ENCODE measurements at places on chromosomes 12 and 14.

GRCh38 chr12:75935539-75936242 is 95.9 kb downstream of the PHLDA1 start:
- DNase-seq = no peak

- DNase-seq = no peak
Observed at GRCh38 chr14:31854508-31855075, 222.5 kb upstream of the ARHGAP5 start.

DNA sequence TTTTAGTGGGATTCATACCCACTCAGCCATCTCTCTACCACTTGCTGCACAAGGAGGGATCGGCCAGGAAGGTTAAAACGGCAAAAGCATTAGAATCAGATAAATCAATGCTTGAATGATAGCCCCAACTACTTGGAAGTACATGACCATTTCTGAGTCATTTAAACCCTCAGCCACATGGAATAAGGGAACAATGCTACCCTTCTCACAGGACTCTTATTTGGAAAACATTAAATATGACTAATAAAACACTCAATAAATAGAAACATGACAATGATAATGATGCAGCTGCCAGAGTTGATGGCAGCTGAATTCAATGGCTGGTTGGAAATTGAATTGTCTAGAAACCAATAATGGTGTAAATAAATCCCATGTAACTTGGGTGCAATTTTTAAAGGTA is 165.4 kb downstream of the FLRT2 start:
- DNase-seq = no peak

- DNase-seq = no peak
Observed at GRCh38 chr14:54512393-54512792, 2.7 kb downstream of the CGRRF1 start.

DNA sequence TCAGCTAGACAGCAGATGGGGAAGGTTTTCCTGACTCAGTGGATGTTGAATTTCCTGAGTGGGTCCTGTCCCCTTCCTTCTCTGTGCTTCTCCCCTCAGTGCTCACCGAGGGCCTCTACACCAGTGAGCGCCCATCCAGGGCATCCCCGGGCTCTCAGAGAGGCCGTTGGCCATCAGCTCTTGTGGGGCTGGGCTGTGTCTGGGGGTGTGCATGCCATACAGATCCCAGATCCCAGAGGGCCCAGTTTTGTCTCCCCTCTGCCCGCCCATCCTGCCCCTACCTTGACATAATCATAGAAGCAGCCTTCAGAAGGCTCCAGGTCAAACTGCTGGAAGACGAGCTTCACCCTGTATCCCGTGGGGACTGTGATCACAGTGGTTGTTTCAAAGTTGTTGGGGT is 1.1 kb downstream of the C1R start:
- DNase-seq = no peak

GRCh38 chr12:75834591-75834990 is 197.0 kb downstream of the PHLDA1 start:
- no peak for DNase-seq

DNA sequence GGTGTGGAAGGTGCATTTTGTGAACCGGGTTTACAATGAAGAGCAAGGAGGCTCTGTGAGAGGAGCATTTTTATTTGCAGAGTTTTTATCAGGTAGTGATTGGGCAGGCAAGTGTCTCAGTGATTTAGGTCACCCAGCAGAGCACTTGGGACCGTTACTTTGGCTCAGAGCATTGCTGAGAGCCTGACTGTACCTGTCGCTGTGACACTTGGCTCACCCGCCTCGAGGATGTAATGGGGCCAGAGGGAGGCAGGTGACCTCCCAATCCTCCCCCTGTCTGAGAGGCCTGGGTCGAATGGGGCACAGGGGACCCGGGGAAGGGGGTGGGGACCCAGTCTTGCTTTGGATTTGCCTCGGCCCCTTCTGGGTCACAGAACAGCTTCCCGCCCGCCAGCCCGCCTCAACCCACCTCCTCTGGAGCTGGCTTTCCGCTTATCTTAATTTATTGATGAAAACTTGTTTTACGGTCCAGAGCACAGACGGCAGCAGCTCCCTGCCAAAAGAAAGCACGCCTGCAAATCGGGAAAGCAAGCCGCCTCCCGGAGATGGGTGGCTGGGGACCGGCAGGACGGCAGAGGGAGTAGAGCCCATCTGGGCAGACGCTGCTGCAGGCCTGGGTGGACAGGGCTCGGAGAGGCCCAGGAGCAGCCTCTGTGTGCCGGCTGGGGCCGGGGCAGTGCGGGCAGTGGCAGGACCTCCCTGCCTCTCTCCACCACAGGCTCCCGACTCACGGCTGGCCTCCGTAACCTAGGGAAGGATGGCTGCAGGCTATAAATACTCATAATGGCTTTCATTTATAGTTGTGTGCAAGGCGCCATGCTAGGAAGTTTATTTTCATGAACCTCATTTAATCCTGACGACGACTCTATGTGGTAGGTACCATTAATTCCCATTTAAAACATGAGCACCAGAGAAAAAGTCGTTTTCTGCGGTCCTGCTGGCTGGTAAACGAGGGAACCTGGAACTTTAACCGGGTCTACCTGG is 187.1 kb downstream of the TSPAN9 start:
- DNase-seq = no peak

- no peak for DNase-seq
Observed at GRCh38 chr12:31578632-31579031, 12.3 kb downstream of the DENND5B start.

DNA sequence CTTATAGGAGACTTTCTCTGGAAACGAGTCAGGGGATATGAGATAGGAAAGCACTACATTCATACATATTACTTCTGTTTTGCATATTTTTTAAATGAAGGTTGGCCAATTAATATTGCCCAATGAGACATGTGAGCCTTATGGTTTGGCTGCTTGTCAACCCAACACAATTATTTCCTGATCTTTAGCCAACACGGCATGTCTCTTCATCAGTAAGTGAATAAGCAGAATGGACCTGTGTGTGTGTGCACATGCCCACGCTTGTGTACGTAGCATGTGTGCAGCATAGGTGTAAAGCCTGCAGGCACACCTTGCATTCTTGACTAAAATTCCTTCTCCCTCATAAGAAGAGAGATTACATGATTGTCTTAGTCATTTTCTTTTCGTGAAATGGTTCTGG is 88.3 kb downstream of the STON2 start:
- no peak for DNase-seq

DNA sequence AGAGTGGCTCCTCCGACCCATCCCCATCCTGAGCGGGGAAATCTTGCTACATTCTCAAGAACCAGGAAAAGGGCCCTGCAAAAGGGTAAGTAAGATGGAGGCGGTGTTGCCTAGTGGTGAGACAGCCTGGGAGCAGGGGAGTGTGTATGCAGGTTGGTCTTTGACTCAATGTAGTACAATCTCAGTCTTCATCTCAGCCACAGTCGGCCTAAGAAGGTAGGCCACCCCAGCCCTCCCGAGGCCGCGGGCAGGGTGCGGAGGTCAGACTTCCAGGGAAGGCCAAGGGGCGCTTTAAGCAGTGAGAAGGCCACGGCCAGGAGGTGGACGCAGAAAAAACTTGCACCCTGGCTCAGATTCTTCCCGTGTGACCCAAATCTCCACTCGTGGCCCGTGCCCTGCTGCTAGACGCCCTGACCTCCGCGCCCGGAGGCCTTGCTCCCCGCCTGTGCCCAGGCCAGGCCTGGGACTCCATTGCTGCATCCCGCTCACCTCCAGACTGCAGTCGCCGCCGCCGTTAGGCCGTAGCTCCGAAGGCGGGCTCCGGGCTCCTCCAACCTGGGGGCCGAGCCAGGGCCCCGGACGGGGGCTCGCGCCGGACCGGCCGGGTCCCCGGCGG is 435 bp downstream of the FOXM1 start:
- peak; percentile 58 for DNase-seq

GRCh38 chr12:131093604-131093955 is 139.9 kb downstream of the ADGRD1 start:
- no peak for DNase-seq

GRCh38 chr12:124939421-124940142 is 25.1 kb upstream of the UBC start:
- peak; percentile 96 for DNase-seq

DNA sequence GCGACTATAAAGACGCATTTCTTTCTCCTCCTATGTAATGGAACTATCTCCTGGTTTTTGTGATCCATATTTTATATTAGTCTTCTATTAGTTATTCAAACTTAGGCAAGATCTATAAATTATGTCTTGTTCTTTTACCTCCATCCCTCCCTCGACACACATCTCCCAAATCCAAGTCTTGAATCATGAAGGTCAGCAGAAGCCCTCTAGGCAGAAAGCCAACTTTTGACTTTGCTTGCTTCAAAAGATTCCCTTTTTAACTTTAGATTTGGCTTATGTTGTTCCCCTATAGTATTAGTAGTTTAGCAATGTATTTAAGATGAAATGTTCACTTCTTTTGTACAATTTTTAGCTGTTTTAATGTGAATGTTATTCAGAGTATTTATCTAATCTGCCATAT is 689.8 kb downstream of the SLC6A15 start:
- no peak for DNase-seq

DNA sequence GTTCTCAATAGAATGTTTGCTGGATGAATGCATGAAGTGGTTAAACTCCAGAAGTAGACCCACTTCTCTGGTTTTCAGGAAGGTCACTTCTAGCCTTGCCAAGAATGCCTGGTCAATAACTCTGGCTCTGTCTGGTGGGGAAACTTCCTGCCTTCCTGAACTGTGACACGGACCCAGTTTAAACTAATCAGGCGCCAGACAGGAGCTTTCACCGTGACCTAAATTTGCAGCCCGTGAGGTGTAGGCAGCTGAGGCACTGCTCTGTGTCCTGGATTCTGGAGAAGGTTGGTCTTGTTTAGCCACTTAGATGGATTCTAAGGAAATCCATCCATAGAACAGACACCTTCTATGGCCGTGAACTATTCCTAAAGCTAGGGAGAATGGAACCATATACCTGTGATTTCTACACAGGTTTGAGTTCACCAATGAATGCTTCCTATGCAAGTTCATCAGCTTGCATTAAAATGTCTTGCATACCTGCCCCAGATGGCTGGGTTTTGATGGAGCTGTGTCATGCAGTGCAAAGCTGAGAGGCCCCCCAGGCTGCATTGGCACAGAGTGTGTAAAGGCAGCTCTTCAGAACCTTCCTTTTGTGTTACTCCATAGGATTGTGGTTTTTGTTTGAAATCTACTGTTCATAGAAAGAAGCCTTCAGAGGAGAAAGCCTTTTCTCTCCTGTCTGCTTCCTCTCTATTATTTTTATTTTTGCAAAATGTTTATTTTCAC is 4.4 kb downstream of the CHST11 start:
- no peak for DNase-seq

DNA sequence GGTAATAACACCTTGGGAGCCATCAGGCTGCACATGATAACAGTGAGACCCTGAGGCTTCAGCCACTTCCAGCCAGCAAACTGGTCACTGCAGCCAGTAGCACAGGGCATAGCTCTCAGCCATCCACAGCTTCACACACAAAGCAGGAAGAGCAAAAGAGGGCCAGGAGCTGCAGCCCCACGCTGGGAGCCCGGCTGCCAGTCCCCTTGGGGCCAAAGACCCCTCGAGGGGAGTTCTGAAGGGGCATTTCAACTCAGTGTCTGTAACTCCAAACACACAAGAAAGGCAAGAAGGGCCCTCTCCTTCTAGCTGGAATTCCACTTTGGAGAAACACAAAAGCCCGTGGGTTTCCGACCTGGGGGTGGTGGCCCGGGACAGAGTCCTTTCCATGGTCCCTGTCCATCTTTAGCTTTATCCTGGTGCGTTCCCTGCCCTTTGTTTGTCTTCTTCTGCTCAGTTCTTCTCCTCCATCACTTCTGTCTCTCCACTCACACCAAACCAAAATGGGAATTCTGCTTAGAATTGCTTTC is 151.8 kb upstream of the FKBP4 start:
- DNase-seq = no peak

DNA sequence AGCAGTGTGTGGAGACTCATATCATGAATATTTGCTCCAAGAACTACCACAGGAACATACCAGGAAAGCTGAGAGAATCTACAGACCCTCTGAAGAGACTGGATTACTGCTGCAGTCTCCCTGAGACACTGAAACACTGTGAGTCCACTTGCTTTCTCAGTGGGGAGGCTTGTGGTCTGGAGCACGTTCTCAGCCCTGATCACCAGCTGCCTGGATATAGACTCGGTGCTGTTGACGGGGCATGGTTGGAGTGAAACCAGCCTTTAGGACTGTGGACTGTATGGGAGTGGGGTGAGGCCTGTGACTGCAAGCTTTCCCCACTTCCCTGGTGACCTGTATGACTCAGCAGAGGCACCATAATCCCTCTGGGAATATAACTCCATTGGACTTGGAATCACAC is 525.8 kb upstream of the FBXO33 start:
- no peak for DNase-seq

GRCh38 chr14:88388741-88389282 is 3.4 kb downstream of the SPATA7 start:
- DNase-seq = no peak

DNA sequence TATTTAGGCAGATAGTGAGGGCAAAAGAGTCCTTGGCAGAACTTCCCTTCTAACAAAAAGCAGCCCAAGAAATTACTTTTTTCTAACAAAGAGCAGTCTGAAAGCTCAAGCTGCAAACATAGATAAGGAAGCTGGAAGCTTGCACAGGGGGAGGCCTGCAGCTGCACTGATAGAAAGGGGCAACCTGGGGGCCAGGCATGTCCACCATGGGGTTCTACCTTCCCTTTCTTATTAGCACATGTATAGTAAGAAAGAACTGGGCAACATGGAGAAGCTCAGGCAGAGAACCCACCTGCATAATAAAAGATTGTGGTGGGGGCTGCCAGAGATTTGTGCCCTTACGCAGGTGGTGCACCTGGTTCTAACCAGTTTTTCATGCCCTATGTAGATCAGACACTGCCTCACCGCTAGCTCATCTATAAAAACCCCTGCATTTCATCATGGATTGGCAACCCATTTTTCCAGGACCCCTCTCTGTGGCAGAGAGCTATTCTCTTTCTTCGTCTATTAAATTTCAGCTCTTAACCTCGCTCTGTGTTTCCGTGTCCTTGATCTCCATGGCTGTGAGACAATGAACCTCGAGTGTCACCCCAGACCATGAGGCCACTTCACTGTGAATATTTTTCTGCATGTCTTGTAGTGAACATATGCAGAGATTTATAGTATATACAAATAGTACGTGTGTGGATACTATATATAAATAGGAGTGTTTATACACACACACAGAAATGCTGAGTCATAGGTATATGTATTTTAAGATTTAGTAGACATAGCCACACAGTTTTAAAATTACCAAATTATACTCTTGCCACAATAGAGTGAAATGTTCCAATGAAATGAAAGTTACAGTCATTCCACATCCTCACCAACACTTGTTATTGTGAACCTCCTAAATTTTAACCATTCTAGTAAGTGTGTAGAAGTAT is 53.0 kb downstream of the PEX5 start:
- DNase-seq = peak; percentile 35

DNA sequence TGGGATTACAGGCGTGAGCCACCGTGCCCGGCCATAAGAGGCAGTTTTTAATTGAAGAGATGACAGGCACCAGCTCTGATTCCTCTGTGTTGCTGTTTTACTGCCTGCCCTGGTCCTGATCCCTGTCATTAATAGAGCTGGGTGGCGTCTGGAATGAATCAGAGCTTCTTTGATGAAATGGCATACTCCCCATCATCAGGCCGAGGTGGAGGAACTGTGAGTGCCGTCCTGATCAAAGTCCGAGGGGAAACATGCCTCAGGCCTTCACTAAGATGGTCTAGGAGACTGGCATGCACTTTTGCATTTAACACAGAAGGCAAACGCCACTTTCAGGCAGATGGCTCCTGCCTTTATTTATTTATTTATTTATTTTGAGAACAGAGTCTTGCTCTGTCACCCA is 34.1 kb downstream of the IL31 start:
- DNase-seq = no peak

Data from KBM-7 (cell line).